ENCODE measurements at places on chromosomes 13 and 19.
A peak's percentile ranks its signal among the peaks of the same experiment; 100 is the strongest.

- DNase-seq: peak; percentile 49
These were observed 24.6 kb downstream of the ZMYM5 start for GRCh38 chr13:19838865-19839275.

DNA sequence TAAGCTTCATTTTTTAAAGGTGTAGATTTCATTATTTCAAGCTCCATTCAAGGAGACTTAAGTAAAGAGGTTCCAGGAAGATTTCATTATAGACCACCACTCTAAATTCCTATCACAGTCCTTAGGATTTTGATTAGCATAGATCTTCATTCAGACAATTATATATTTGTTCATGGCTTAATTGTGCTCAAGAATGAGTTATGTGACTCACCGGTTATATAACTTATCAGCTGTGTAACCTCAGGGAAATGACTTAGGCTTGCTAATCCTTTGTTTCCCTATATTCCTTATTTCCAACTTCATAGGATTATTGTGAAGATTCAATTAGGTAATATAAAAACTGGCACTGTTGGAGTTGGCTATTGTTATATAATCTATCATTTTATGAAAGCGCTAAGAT lies 632.8 kb upstream of the SPRY2 start:
- no peak for DNase-seq

DNA sequence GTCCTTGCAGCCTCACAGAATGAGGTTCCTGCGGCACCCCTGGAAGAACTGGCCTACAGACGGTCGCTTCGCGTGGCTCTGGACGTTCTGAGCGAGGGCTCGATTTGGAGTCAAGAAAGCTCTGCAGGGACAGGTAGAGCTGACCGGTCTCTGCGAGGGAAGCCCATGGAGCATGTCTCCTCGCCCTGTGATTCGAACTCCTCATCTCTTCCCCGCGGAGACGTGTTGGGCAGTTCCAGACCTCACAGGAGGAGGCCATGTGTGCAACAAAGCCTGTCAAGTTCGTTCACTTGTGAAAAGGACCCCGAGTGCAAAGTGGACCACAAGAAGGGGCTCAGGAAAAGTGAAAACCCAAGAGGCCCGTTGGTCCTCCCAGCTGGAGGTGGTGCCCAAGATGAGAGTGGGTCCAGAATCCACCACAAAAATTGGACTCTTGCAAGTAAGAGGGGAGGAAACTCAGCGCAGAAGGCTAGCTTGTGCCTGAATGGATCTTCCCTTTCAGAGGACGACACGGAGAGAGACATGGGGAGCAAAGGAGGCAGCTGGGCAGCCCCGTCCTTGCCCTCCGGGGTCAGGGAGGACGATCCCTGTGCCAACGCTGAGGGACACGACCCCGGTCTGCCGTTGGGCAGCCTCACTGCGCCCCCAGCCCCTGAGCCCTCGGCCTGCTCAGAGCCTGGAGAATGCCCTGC lies 23.4 kb upstream of the NDUFS7 start:
- DNase-seq: no peak

GRCh38 chr13:73722120-73722519 lies 412.1 kb downstream of the KLF12 start:
- no peak for DNase-seq

DNA sequence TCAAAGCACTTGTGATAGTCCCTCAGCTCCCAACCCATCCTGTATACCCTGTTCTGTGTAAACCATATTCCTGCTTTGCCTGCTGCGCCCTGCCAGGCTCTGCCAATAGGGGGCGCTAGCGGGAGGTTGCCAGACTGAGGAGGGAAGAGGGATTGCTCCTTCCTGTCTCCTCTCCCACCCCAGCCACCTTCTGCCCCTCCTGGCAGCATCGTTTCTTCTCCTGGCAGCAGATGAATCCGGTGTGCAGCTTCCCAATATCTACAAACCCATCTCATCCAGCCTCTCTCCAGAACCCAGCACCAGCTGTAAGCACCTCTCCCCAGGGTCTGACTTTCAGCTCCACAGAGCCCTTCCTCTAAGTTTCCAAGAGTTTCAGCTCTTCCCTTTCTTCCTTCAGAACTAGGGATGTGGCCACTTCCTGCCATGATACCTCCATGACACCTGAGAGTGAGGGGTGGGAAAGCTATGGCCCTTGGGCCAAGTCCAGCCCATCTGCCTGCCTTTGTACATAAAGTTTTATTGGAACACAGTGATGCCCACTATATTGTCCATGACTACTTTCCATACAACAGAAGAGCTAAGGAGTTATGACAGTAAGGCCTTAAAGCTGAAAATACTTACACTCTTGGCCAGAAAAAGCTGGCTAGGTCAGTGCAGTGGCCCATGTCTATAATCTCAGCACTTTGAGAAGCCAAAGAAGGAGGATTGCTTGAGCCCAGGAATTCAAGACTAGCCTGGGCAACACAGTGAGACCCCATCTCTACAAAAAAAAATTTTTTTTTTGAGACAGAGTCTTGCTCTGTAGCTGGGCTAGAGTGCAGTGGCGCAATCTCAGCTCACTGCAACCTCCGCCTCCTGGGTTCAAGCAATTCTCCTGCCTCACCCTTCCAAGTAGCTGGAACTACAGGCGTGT lies 34.5 kb upstream of the ATP1A3 start:
- DNase-seq: no peak

DNA sequence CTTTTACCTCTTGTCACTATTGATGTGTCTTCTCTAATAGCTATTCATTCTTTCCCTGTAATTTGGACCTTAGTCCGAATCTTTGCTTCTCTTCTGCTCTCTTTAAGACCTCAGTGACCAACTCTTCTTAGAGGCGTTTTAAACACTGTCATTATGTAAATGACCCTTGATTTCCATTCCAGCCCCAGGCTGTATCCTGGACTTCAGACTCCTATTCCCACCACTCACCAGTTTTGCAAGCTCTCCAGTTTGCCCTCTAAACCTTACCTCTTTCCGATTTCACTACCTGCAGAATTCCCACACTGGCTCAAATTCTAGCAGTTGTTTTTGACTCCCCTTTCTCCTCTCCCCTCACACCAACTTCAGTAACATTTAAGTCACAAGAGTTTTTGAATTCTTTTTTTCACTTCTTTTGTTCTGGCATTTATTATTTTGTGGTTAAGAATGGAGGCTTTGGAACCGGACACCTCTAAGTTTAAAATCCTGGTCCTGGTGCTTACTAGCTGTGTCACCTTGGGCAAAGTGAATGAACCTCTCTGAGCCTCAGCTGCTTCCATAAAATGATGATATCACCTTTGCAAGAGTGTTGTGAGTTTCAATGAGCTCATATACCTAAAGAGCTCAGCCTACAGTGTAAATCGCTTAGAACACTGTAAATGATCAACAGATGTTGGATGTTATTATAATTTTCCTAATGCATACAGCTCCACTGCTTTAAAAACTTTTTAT lies 13.6 kb upstream of the HMGB1 start:
- DNase-seq: no peak

DNA sequence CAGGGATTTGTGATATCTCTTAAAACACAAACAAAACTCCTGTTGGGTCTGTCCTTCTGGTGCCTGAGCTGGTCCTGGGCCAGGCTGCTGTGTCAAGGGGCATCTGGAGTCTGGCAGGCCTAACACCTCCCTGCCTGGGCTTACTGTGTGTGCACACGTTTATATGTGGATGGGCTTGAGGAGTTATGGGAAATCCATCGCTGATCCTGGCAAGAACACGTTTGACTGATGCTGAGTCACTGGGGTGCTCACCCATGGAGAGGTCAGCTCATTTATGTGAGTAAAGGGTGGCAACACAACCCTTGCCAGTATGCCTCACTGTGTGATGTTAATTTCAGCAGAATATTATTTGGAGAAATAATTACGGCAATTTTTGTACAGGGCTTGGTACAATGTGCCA lies 44.5 kb upstream of the PCDH8 start:
- DNase-seq: no peak

DNA sequence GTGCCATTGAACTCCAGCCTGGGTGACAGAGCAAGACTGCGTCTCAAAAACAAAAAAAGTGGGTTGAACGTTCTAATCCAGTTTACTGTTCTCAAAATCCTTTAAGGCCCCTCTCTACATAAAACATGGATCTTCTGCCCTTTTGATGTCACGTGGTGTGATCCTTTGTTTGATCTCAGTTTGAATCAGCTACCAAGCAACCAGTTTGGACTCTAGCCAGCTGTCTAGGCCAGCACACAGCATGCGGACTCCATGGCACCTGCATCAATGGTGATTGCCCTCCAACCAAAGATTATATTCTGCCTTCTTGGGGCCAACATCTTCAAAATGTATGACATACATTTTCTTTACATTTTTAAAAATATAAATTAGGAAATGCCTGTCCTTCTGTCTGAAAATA lies 365.4 kb downstream of the NDFIP2 start:
- DNase-seq: no peak

DNA sequence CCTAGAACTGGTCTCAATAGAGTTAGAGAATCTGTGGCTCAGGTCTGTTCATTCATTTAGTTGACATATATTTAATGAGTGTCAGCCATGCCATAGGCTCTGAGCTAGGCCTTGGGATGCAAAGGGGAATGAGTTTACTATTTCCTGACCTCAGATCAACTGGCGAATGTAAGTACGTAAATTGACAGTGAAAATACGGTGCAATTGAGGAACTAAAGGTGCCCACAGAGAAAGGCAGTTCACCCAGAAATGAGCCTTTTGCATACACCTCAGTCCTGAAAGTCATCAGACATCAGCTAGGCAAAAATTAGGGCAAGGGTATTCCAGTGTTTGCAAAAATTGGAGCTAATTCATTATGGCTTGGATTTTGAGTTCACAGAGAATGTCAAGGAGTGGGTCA lies 20.6 kb upstream of the UPF3A start:
- no peak for DNase-seq

GRCh38 chr13:79346300-79346914 lies 59.6 kb downstream of the RBM26 start:
- no peak for DNase-seq

GRCh38 chr19:44767295-44768180 lies 10.2 kb upstream of the CBLC start:
- no peak for DNase-seq

DNA sequence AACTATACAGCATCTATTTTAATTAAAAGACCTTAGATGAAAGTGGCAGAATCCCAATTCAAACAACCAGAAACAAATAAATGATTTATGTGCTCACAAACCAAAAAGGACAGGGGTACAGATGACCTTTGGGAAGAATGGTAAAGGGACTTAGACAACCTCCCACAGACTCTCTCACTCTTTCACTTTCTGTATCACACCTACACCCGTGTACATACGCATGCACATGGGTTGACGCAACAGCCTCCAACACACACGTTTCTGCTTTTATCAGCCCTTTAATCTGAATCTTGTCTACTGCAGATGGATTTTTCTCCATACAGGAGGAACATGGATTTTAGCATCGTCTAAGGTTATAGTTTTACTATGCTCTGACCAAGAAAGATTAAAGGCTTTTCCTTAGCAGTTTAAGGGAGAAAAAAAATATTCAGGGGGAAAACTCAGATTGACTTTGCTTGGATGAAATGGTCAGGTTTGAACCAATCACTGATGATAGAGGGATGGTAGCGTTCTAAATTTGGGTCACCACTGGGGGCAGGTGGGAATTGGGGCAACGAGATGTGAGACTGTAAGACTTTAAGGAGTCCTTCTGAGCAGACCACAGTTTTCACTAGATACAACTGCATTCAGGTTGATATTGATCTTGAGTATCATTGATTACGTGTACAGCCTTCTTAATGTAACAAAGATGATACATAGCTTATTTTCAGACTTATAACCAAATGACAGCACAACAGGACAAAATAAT lies 166.1 kb downstream of the ITGBL1 start:
- DNase-seq: no peak

DNA sequence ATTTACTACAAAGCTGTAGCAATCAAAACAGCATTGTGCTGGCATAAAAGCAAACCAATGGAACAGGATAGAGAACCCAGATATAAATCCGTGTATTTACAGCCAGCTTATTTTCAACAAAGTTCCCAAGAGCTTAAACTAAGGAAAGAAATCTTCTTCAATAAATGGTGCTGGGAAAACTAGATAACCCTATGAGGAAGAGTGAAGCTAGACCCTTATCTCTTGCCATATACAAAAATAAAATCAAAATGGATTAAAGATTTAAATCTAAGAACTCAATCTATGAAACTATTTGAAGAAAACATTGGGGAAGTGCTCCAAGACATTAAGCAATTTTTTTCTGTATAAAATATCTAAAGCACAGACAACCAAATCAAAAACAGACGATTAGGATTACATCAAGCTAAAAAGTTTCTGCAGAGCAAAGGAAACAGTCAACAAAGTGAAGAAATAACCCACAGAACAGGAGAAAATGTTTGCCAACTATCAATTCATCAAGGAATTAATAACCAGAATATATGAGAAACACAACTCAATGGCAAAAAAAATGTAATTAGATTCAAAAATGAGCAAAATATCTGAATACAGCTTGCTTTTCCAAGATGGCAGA lies 480.7 kb downstream of the LMO7 start:
- no peak for DNase-seq

DNA sequence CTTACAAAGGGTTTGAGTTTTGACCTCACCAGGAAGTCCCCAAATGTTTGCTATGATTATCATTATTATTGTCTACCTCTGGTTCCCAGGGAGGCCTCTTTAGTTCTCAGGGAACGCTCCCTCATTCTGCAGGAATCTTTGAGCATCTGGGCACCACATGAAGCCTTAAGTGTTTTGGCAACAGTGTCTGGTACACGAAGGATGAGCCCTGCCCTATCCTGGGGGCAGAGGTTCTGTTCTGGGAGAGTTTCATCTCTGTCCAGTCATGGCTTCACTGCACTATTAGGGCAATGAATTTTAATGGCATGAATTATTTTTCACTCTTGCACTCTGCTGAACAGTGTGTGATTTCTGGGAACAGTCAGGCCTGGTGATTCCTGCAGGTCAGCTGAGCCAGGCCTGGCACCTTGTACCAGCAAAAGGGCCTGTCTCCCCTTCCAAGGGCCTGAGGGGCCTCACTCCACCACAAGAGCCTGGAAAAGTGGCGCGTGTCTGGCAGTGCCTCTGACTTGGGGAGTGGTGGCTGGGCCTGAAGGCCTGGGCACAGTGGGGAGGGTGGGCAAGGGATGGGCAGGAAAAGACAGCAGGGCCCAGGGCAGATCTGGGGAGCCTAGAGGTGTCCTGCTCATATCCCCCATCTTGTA lies 4.6 kb downstream of the FAM187B start:
- DNase-seq: no peak

- DNase-seq: no peak
These were observed 897 bp downstream of the ETHE1 start for GRCh38 chr19:43525836-43526771.

DNA sequence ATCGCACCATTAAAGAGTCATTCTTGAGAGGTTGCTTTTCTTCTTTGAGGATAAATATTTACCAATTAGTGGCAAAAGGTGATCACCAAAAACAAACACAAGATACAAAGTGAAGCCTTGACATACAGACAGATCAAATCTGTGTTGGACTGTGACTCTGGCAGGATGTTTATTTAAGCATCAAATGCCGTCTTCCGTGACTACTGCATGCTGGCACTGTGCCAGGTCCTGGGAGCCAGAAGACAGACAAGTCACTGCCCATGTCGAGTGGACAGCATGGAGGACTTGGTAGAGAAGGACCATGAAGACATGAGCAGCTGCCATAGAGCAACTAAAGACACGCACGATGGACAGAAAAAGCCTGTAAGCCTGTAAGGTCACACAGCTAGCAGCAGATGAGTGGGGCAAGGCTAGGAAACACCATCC lies 92.8 kb upstream of the FARP1 start:
- DNase-seq: peak; percentile 78
